Central memory CD8-positive, alpha-beta T cell (primary cell): ENCODE measurements at places on chromosomes 12 and 14.
A peak's percentile ranks its signal among the peaks of the same experiment; 100 is the strongest.

- DNase-seq = no peak
Observed at GRCh38 chr14:96184737-96185136, 19.9 kb upstream of the BDKRB2 start.

GRCh38 chr14:94761348-94761996 is 8.4 kb downstream of the GSC start:
- DNase-seq = no peak

DNA sequence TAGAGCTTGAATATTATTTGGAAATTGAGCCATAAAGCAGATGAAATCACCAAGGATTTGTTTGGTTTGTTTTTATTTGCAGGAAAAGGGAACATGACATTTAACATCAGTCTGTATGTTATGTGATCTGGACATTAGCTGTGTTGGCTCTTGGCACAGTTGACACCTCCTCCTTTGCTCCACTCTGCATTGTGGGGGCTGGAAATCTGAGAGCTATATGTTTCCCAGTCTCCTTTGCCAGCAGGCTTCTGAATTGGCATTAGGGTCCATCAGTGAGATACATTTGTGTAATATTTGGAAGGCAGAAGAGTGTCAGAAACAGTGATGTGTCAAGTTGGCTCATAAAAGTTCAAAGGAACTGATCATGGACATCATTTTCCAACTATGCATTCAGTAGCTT is 322.1 kb upstream of the ATP2B1 start:
- no peak for DNase-seq

DNA sequence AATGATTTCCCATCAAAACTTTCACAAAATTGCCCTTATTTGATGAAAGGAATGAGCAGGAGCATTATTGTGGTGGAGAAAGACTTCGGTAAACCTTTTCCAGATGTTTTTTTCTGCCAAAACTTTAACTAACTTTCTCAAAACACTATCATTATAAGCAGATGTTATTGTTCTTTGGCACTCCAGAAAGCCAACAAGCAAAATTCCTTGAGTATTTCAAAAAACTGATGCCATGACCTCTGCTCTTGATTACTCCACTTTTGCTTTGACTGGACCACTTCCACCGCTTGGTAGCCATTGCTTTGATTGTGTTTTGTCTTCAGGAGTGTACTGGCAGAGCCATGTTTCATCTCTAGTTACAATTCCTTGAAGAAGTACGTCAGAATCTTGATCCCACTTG is 29.7 kb upstream of the RAB21 start:
- DNase-seq = no peak

DNA sequence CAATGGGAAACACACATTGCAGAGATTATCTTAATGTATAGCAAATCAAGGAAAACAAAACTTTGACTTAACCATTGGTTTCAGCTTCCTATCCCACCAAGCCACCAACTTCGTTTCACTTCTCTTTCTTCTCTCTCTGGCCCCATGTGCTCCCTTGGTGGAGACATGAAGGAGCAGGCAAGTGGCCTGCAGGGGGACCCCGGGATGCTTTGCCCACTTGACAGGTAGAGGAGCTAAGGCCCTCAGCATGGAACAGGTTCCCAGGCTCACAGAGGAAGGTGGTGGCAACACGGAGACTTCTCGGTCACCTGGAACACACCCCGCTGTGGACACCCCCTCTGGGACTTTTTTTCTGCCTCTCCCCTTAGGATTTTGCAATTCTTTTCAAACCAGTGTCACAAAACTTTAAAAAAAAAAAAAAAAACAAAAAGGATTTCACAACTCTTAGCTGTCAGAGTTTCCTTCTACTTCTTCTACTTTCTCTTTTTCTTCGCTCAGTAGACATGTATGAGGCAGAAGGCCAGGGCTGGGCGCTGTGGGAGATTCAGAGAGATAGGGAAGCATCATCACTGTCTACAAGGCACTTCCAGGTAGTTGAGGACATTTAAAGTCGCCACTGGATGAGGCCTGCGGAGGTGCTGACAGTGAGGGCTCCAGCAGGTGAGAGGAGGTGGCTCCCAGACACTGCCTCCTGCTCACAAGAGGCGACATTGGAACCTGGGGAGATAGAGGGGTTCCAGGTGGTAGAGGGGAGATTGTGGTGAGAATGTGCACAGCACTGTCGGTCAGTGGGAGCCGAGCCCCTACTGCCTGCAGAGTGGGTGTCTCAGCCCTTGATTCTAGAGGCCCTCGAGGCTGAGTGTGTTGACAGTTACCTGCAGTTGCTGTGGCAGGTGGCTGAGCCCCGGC is 119.6 kb downstream of the GCH1 start:
- DNase-seq = no peak

- DNase-seq = no peak
Observed at GRCh38 chr12:110622582-110622981, 8.7 kb downstream of the TCTN1 start.

DNA sequence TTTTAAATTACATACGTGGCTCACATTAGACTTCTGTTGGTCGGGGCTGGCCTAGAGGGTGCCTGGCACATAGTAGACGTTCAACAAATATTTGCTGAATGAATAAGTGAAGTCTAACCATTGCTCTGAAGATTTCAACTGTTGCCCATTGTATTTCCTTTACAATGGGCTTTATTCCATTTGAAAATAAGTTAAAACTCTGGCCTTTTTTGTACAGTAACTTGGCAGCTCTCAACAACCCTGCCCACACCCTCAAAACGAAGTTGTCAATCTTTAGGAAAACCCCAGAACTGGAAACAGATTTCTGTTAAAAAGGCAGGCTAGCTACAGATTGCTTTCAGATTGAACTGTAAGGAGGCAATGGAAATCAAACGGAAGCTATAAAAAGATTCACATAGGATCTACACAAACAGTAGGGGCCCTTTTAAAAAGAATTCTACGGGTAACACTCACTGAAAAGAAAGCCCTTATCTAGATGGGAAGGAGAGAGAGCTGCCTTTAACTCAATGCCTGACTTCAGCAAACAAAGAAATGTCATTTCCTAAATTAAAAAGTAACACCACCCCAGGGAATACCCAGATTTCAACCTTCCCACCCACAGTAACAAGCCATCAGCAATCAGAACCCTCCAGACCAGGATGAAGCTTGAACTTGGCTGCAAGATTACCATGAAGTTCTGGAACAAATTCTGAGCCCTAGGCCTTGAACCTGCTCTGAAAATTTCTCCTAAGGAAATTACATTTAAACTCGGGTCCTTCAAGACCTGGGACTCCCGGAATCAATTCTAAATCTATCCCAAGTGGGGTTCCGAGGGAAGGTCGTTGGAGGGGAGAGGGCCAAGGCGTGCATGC is 1.4 kb downstream of the WSB2 start:
- no peak for DNase-seq

DNA sequence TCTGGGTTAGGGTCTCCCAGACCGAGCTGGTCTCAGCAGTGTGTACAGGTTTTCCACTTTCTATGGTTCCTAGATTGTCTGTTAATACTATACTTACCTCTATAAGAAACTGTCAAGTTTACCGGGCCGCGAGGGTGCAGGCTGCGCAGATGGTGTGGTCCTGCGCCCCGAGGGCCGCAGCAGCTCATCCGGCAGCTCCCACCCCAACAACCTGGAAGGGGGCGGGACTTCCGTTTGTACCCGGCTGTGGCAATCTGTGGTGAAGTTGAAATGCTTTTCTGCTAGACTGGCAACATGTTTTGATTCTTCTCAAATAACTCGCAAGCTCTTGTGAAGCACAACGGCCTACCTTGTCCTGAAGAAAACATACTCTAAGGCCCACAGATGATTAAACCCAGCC is at the start of gene CLEC9A:
CLEC9A (plus strand) TSS at position 237 of the 400 bp plus-strand sequence. CDS start 22,006 bp downstream, outside the sequence.
- no peak for DNase-seq

DNA sequence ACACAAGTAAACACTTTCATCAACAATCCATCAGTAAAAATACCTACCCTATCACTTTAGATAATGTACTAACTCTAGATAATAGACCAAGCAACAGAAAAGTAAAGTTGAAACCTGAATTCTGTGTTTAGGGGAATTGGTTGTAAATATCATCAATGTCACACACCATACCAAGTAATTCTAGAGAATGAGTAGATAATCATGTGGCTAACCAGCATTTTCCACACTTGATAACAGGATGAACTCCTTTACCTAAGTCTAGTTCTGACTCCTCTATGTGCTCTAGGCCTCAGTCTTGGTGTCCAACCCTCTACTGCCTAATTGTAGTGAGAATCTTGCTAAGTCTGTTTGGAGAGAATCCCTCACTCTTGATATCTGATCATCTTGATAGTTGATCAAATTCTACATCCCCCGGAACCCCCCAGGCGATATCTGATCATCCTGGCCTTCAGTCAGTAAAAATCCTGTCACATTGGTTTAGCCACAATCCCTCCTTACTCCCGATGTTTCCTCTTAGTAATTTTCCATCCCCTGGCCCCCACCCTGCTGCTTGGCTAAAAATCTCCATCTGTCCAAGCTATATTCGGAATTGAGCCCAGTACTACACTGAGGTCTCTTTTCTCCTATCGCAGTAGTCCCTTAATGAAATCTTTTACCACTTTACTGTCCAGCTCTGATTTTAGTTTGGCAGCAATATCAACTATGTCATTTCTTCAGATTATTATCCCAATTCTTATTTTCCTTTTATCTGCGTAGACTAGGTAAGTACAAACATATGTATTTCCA is 3.4 kb upstream of the SLCO1A2 start:
- no peak for DNase-seq

DNA sequence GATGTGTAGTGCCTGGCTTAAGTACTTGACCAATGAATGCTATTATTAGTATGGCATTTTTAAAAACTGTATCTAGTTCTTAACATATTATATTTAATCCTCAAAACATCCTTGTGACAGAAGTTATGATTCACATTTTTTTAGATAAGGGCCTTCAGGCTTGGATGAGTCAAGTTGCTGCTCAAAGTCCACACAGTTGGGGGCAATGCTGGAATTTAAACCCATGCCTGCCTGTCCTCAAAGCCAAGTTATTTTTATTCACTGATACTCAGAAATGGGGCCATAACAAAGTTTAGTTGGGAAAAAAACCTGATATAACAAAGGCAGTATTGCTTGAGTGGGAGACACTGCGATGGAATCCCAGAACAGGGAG is 50.6 kb downstream of the RFX4 start:
- no peak for DNase-seq

DNA sequence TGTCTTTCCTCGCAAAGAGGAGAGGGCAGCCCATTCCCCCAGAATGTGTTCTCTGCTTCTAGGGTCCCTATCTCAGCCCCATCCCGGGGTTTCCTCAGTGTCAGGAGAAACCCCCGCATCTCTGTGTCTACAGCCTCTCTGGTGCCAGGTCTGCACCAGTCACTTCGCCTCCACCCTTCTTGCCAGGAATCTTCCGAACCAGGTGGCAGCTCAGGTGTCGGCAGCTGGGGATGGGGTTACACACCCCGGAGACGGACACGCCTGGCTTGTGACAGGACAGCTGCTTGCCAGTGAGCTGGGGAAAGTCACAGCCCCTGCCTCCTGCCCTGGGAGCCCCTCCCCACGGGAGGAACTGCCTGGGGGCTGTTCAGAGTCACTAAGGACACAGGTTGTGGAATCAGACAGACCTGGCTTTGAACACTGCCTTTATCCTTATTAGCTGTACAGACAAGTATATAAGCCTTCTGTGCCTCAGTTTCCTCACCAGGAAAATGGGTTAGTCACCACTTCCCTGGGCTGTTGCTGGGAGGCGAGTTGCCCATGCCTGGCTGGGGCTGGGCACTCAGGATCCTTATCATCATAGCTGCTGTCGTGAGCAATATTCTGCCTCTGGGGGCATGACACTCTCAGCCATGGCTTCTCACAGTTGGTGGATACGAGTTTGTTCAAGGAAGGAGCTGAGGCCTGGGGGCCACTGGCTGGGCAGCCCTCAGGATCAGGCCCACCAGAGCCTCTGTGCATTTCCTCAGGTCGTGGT is 10.8 kb downstream of the HIP1R start:
- DNase-seq = no peak

GRCh38 chr14:101538878-101539277 is 22.4 kb upstream of the DIO3 start:
- DNase-seq = no peak

- no peak for DNase-seq
Observed at GRCh38 chr12:60872219-60872618, 1276.4 kb downstream of the SLC16A7 start.

- DNase-seq = no peak
Observed at GRCh38 chr12:60819794-60820193, 1224.0 kb downstream of the SLC16A7 start.

- DNase-seq = no peak
Observed at GRCh38 chr14:65594882-65595237, 182.3 kb downstream of the FUT8 start.

DNA sequence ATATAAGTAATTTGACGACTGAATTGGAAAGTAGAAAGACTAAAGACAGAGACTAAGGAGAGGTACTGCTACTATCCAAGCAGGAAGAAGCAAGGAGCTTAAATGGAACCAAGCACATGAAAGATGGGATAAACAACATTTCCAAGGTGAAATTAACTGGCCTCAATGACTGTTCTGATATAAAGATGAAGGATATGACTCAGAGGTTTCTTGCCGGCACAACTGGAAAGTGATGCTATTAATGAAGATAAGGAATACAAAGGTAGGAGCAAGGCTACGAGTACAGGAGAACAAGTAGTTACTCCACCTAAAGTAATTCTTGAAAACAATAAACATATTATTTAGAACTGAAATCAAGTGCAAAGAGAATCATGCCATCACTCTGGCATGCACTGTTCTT is 6.4 kb downstream of the SNX6 start:
- DNase-seq = no peak

DNA sequence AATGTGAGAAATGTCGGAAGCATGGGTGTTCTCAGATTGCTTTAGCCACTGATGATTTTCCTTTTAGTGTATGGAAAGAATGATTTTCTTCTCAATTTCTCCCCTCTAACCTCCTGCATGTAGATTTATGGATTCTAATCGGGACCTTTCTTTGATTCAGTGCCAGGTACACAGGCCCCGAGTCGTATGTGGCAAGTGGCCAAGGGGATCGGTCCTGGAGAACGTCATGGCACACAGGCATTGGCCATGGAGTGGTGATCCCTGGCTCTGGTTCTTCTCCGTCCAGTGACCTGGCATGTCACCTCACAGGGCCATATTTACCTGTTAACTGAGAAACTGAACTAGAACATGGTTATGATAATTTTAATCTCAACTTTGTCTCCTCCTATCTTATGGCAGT is 58.1 kb downstream of the ETV6 start:
- DNase-seq = no peak

GRCh38 chr14:52185178-52185577 is 82.3 kb upstream of the PTGDR start:
- DNase-seq = no peak

DNA sequence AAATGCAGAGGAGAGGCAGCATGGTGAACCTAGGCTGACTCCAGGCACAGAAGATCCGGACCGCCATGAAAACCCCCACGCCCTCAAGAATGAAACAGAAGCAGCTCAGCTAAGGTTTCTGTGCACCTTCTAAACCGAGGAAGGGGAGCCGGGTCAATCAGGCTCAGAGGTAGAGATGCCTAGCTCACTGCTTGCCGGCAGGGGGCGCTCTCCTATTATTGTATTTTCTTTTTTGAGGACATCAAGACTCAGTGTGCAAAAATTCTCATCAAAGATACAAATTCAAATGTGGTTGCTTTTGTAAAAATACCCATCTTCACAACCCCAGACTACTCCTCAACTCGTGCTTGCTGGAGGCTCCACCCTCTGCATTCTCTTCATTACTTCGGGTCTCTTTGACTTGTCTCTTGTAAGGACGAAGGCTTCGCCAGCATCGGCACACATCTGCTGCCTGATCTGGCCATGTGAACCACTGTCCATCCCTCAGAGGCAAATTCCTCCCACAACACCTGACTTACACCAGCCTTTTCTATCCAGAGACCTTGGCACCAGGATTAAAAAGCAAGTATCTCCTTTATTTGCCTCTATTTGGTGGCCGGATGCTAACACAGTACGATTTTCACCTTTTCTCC is 33.4 kb upstream of the RNASE3 start:
- peak; percentile 70 for DNase-seq
